ENCODE measurements at places on chromosomes 2 and 18. TPM values are rescaled to one million over a fixed set of nuclear protein-coding genes. Genes with fewer than 3 reads are reported as not detected.

GRCh38 chr2:206867006-206867405, 72.3 kb upstream of the CPO start:
- no peak for DNase-seq

DNA sequence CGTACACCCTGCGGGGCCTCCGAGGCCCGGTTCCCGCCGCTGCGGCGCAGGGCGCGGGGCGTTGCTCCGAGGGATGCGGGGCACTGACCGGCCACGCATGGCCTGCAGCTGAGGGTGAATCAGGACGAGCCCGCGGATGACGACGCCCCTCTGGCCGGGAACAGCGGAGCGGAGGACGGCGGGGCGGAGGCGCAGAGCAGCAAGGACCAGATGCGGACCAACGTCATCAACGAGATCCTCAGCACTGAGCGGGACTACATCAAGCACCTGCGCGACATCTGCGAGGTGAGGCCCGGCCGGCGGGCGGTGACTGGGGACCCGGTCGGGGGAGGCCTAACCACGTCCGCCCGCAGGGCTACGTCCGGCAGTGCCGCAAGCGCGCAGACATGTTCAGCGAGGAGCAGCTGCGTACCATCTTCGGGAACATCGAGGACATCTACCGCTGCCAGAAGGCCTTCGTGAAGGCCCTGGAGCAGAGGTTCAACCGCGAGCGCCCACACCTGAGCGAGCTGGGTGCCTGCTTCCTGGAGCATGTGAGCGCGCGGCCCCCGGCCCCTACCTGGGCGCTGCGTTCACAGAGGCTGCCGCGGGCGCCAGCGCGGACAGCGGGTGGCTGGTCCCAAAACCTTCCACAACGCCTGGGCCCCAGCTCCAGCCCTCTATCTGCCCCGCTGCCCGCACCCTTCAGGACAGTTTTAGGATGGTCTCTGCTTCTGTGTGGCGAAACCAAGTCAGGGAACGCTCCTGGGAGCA, 53.2 kb downstream of the FAM168B start:
- DNase-seq: no peak

GRCh38 chr2:54725343-54726099, 2.1 kb downstream of the EML6 start:
- DNase-seq: no peak

- no peak for DNase-seq
Measured at GRCh38 chr2:5562865-5563264, 129.3 kb upstream of the SOX11 start.

DNA sequence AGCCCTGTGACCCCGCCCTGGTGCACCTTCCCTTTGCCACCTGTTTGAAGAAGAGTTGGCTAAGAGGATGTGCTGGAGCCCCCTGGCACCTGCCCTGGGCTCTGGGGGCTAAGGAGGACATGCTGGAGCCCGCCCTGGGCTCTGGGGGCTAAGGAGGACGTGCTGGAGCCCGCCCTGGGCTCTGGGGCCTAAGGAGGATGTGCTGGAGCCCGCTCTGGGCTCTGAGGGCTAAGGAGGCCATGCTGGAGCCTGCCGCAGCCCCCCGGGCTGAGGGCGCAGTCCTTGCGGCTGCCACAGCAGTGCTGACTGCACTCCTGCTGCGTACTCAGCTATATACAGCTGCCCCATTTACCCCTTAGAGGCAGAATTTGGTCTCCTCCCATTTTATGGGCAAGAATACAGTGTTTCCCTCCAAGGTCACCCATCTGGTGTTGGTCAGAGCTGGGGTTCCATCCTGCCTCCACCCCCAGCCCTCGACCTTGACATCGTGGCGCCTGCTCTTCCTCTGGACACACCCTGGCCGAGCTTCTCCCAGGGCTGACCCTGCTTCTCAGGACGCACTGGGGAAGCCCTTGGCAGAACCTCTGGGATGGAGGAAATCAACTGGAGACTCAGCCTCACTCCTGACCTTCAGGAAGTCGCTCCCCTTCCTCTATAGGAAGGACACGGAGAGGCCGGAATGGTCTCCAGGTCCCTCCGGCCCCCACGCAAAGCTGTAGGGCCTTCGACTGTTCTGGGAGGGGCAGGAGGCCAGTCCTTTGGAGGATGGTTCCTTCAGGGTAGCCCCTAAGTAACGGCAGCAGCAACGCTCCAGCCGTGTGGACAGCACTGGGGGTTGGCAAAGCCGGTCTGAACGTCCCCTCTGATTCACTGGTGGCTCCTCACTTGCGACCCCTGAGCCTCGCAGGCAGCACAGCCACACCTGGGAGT, 65.0 kb upstream of the HPCAL1 start:
- no peak for DNase-seq

GRCh38 chr2:3000968-3001367, 376.6 kb downstream of the EIPR1 start:
- DNase-seq: no peak

GRCh38 chr2:43885132-43885632, 46.4 kb downstream of the ABCG8 start:
- no peak for DNase-seq

GRCh38 chr18:49185623-49186022, 234.9 kb upstream of the SMAD7 start:
- DNase-seq: no peak

GRCh38 chr2:191041418-191042161, 27.6 kb upstream of the STAT1 start:
- no peak for DNase-seq

DNA sequence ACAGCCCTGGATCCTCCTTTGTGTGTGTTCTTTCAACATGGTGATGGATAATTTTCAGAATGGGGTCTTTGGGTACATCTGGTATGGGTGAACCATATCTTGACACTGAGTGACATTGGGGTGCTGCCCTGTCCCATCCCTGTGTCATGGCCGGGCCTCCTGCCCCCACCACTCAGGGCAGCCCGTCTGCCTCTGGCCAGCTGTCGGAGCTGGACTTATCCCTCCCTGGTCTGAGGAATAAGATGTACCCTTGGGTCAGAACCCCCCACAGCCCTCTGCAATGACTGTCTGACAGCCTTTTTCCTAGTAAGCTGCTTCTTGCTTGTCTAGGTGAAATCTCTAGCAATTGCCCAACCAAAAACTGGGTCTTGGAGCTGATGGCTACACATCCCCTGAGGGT, 142.9 kb downstream of the SH3RF3 start:
- no peak for DNase-seq

GRCh38 chr18:77078690-77079070, 53.9 kb downstream of the MBP start:
- no peak for DNase-seq

- DNase-seq: no peak
Measured at GRCh38 chr2:181910028-181910831, 18.7 kb downstream of the ITPRID2 start.

- peak; percentile 5 for DNase-seq
Measured at GRCh38 chr2:88236666-88237065, 66.5 kb downstream of the THNSL2 start.

GRCh38 chr2:1830936-1831619, 86.8 kb upstream of the PXDN start:
- no peak for DNase-seq

DNA sequence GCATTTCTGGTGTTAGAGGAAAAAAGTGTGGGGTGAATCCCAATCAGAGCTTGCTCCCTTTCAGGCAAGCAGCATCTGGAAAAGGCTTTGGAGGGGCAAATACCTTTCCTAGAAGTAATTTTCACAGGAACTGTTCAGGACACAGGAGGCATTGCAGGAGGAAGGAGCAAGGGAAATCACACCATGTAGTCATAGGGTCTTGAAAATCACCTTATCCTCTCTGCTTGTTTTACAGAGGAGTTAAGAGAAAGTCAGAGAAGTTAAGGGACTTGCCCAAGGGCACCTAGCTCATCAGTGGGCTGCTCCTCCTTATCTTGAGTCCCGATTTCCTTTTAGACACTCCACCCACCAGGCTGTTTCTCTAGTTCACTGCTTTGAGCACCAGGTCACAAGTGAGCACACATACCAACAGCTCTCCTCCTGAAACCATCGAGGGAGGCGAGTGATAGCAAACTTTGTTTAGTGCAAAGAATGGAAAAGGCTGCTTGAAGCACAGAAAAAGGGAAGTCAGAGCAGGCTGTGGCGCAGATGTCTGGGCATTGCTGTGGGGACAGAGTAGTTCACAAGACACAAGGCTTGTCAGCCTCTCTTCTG, 89.2 kb upstream of the CXCR4 start:
- DNase-seq: no peak

DNA sequence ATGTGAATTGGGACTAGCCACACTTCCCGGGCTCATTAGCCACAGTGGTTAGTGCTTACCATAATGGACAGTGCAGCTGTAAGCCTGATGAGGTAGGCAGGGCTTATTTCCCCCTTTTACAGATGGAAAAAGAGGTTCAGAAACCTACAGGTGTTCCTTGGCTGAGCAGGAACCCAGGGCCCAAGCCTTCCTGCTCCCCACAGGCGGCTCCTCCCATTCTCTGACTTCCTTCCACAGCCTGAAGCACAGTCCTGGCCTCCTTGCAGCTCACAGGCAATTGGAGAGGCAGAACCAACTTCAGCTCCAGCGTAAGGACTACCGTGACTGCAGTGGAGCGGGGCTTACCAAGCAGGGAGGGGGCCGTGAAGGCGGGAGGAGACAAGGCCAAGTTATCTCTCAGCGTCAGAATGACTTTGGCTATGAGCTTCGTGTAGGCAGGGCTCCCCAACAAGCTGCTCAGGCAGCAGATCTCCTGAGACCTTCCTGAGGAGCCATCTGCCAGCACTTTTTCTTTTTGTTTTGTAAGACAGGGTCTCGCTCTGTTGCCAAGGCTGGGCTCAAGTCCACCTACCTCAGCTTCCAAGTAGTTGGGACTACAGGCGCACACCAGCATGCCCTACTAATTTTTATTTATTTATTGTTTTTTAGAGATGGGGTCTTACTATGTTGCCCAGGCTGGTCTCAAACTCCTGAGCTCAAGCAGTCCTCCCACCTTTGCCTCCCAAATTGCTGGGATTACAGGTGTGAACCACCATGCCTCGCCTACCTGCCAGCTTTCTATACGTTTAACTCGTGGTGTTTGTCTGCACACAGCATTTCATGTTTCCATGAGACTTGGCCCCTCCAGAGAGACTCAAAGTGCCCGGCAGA, 34.2 kb upstream of the NT5DC4 start:
- no peak for DNase-seq

- no peak for DNase-seq
Measured at GRCh38 chr2:190519975-190520767, 14.4 kb downstream of the NEMP2 start.

- no peak for DNase-seq
Measured at GRCh38 chr2:231257763-231258162, 59.3 kb downstream of the ARMC9 start.

- DNase-seq: no peak
Measured at GRCh38 chr2:23484275-23484674, 99.3 kb downstream of the KLHL29 start.

DNA sequence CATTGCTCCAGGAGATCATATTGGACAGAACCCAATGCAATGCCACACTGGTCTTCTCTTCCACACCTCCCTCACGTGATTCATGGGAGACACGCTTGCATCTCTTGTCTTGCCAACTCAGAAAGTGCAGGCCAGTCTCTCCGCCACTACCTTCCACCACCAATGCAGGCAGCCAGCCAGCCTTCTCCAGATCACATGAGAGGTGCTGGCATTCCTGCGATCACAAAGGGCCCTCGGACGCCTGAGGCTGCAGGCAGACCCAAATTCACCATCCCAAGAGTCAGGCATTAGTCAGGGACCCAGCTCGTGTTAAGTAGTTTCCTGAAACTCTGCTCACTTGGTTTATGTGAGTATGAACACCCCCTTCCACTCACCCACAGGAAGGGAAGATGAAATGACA, 437.0 kb upstream of the ETAA1 start:
- no peak for DNase-seq

DNA sequence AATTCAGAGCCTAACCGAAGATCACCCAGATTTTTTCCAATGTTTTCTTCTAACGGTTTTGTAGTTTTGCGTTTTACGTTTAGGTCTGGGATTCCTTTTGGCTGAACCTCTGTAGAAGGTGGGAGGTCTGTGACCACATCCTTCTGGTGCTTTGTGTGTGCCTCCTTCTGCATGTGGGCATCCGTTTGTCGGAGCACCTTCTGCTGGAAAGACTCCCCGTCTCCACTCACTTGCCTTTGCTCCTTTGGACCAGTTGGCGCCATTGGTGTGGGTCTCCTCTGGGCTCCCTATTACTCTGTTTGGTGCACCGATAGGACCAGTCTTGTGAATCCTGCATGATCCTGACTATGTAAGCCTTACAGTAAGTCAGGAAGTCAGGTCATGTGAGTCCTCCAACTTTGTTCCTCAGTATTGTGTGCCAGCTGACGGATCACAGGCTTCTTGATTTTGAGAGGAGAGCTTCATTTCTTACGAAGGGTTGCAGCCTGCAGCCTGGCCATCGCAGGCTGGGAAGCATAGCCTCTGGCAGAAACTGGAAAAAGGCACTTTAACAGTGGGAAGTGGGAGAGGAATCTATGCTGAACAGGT, 13.6 kb downstream of the AQP12A start:
- DNase-seq: no peak

DNA sequence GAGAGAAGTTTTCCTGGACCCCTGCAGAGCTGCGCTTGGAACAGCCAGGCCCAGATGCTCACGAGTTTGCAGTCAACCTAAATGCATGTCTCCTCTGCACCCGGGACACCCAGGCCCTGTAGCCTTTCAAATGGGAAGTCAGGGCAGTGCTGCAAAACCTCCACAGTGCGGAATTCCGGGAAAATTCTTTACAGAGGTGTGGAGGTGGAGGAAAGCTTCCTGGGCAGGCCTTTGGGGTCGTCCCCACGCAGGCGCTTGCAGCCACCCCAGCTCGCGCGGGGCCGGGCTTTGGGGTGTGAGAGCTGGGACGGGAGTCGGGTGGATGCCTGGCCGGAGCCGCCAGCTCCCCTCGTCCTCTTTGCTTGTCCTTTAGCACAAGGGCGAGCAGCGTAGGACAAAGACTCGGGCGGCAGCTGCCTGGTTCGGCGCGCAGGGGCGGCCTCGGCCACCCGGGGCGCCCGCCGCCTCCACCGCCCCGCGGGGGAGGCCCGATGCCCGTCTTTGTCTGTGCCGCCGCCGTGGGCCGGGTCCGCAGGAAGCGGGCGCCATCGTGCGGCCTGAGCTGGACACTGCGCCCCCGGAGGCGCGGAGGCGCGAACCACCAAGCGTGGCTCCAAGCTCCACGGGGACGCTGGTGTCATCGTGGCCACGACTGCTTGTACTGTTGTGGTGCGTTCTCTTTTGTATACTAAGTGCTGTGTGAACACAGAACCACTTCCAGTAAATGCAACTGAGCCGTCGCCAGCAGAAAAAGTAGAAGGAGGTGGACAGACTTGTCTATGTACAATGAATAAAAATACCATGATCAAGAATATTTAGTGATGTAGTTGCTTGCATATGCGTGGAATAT, 28.2 kb upstream of the BCL11A start:
- no peak for DNase-seq

GRCh38 chr18:56987236-56987635, 159.7 kb upstream of the BOD1L2 start:
- DNase-seq: no peak

ADGRF3 gene
- 0.16 TPM for polyA plus RNA-seq

PARD6G gene
- 5.2 TPM for polyA plus RNA-seq

DNAJC5G gene
- polyA plus RNA-seq: 0.24 TPM

COLEC12 gene
- 38.7 TPM for polyA plus RNA-seq

DYNC2LI1 gene
- 19.5 TPM for polyA plus RNA-seq

DYNAP gene
- 0.10 TPM for polyA plus RNA-seq

LYG1 gene
- 2.8 TPM for polyA plus RNA-seq

MBD2 gene
- 40.4 TPM for polyA plus RNA-seq

CNDP1 gene
- 0.13 TPM for polyA plus RNA-seq

TXNDC2 gene
- 0.05 TPM for polyA plus RNA-seq

MRPL44 gene
- polyA plus RNA-seq: 25.7 TPM

ZFP36L2 gene
- polyA plus RNA-seq: 55.1 TPM

TET3 gene
- polyA plus RNA-seq: 9.0 TPM

AGXT gene
- polyA plus RNA-seq: not detected

VWA3B gene
- polyA plus RNA-seq: 1.6 TPM

ST3GAL5 gene
- 32.8 TPM for polyA plus RNA-seq

GKN1 gene
- not detected for polyA plus RNA-seq

FAM161A gene
- 13.3 TPM for polyA plus RNA-seq
